ENCODE measurements at places on chromosomes 3 and 15.
A peak's percentile ranks its signal among the peaks of the same experiment; 100 is the strongest.

GRCh38 chr3:132394320-132394719 is 23.0 kb upstream of the DNAJC13 start:
- DNase-seq: no peak

DNA sequence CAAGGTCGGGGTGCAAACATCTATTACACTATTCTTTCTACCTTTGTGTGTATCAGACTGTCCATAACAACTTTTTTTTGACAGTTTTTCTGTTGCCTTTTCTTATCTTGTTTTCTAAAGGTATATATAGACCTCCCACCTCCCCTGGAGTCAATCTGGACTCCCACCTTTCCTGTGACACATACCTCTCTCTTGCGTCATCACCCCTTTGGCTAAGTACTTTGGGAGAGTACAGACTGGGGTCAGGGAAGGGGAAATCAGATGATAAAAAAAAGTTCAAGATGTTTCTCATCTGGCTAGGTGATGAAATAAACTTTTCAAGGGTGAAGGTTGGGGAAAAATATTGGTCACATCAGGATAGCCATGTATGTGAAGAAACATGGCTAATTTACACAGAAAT is 17.2 kb downstream of the TSPAN3 start:
- no peak for DNase-seq

GRCh38 chr3:153209596-153209995 is 47.6 kb downstream of the RAP2B start:
- no peak for DNase-seq

GRCh38 chr15:78327466-78327865 is 12.7 kb upstream of the CRABP1 start:
- DNase-seq: no peak

DNA sequence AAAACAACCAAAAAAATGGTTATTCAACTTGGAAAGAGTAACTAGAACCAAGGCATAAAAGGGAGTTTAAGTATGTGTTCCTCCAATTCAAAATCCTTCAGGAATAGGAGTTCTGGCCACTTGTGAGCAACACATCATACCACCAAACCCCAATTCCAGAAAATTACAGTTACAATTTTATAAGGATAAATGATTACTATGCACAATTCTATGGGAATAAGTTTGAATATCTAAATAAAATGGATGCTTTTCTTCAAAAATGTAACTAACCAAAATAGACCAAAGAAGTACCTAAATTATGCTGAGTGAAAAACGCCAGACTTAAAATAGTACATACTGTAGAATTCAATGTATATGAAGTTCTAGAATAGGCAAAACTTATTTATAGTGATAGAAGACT is 4.6 kb downstream of the HLTF start:
- no peak for DNase-seq

- DNase-seq: peak; percentile 62
Measured at GRCh38 chr3:127049393-127049792, 66.5 kb downstream of the PLXNA1 start.

GRCh38 chr15:31609258-31609681 is 282.6 kb downstream of the KLF13 start:
- DNase-seq: peak; percentile 28

- DNase-seq: no peak
Measured at GRCh38 chr3:187618722-187619121, 51.5 kb downstream of the SST start.

DNA sequence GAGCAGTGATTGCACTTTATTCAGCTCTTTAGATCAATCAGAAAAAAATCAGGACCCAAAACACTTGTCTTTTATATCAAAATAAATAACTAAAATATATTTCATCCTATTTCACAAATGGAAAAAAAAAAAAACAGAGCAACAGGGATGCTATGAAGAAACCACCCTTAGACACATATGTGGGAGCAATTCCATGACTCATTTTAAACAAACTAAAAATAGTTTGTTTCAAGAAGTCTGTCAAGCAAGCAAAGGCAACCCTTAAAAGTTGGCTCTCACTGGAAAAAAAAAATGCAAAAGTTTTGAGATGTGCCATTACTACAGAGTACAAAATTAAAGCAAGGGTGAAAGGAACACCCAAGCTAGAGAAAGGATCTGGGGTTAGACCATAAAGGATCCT is 5.7 kb downstream of the ATP13A3 start:
- DNase-seq: no peak

DNA sequence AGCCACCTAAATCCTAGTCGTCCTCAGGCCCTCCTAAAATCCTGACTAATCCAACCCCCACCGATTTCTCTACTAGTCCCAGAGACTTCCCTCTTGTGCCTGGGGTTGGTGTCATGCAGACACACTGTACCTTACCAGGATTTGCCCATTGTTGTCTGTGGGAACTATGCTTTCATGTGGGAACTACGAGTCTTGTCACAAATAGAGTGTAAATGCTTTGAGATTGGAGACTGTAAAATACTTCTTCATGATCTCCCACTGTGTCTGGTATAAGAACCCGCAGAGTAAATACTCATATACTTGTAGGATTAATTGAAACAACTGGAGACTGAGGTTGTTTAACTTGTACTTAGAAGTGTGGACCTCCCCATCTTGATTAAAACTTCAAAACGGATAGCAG is 11.2 kb downstream of the B3GNT5 start:
- DNase-seq: no peak

All from keratinocyte (primary cell).